ENCODE measurements at places on chromosomes 6 and 20.

DNA sequence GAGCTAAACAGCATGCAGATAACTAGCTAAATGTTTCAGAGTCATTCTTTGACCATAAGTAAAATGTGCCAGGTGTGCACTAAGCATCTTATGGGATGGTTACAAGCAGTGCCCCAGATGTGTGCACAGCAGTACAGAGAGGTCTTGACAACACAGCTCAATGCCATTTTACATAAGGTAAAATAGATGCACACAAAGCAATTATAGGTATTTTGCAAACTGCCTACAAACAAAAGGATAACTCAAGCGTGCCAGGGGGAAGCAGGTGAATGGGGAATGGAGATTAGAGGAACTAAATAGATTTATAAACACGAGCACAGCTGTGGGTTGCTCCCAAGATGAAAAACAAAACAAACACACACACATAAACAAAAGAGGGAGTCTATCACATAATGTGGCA, 64.8 kb downstream of the SLC2A10 start:
- DNase-seq: no peak

GRCh38 chr20:53411129-53411528, 182.5 kb downstream of the ZNF217 start:
- no peak for DNase-seq

- DNase-seq: no peak
These were observed 5.3 kb upstream of the AIF1 start for GRCh38 chr6:31609519-31610406.

- DNase-seq: no peak
These were observed 10.2 kb upstream of the TGM3 start for GRCh38 chr20:2285613-2286012.

DNA sequence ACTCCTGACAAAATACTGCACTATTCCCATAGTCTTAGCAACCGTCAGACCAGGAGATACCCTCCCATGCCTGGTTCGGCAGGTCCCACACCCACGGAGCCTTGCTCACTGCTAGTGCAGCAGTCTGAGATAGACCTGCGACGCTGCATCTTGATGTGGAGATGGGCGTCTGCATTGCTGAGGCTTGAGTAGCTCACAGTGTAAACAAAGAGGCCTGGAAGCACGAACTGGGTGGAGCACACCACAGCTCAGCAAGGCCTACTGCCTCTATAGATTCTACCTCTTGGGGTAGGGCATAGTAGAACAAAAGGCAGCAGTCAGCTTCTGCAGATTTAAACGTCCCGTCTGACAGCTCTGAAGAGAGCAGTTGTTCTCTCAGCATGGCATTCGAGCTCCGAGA, 25.4 kb downstream of the TMEM244 start:
- DNase-seq: no peak

DNA sequence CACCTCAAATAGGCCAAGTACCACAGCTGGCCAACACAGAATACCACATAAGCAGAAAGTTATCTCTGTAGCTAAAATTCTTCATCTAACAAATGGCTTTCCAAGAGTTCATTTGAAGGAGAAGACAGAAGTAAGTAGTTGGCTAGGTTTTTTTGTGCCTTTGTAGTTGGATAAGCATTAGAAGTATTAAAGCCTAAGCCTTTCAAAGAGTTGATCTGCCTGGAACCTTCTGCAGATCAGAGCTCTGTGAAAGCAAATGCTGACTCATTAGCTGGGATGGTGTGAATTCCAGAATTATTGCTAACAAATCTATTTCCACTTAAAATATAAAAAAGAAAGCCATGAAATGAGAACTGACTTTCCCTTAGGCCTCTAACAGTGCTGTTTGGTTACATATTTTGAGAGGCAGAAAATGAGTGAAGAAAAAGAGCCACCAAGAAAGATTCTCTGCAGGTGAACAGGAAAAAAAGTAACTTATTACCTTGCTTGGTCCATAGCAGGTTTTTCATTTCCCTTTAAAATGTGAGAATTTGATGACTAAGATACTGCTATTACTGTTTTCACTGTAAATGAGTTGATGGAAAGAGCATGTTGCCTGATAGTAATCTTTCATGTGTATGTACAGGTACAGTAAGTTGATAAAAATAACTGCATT, 763.2 kb upstream of the FLRT3 start:
- DNase-seq: no peak

DNA sequence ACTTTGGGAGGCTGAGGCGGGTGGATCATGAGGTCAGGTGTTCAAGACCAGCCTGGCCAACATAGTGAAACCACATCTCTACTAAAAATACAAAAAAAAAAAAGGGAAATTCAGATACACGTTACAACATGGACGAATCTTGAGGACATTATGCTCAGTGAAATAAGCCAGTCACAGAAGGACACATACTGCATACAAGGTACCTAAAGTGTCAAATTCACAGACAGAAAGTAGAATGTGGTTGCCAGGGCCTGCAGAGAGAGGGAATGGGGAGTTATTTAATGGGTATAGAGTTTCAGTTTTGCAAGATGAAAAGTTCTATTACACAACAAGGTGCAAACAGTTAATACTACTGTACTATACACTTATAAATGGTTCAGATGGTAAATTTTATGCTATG, 75.1 kb downstream of the SNX5 start:
- DNase-seq: no peak

DNA sequence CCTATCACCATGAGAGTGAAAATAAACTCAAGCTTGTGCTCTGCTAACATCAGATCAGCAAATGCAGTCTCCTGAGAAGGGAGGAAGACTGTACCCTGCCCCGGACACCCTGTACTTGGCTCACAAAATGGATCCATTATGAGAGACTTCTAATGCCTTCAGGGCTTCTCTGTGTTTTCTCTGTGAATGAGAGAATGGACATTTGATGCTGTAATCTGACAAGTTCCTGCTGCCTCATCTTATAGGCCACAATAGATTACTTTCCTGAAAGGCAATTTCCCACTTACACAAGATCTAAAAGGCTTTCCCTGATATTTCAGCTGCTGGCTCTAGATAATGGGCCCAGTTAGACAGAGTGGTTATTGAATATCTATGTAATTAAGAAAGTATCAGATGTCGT, 117.2 kb downstream of the OTOR start:
- DNase-seq: no peak

DNA sequence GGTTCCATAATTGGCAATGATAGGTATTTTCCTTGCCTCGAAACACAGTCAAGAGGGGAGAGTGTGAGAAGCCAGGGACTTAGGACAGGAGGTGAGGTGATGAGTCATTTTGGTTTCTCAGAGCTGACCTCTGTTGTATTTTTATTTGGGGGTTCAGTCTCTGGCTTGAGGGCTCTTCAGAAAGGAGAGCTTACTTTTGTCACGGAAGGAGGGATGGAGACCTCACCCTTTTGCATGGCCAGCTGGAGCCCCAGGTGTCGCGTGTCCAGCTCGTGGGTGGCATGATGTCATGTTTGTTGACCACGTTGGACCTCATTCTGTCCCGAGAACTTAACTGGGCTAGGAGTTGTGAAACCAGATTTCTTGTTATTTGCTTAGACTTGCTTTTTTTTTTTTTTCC, 293.9 kb downstream of the QKI start:
- no peak for DNase-seq

DNA sequence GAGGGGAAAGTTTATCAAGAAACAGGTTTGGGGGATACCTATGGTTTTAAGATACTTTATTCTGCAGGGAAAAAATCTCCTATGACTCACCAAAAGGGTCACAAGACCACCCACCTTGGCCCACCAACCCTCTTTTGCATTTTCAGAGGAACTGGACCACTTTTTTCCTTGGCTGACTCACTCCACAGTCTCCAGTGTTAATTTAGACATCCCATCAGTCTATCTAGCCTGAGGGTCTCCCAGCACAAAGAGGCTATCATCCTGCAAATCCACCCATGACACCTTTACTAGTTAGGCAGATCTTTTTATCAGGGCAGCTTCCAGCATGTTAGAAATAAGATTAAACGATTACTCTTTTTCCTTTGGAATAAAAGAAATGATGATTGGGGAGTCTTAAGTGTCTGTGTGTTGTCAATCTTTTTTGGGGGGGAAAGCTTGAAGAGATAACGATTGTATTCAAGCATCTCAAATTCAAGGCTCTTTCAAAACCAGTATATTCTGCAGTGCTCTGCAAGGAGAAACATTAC, 138.1 kb upstream of the RIN2 start:
- DNase-seq: no peak

DNA sequence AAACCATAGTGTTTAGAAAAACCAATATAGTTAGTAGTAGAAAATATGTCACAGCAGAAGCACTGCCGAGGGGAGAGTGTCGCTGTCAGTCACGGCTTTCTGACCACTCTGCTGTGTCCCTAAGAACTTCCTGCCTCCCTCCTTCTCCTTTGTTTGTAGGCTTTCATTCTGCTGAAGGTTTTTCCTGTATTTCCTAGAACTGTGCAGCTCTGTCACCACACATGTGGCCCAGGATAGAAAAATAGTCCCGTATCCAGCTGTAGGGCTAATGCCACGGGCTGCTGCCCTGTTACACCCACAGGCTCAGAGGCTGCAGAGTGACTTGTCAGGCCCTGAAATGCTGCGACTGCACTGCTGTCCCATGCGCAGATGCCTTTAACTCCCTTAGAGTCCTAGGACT, 52.6 kb upstream of the SYNJ2 start:
- no peak for DNase-seq

DNA sequence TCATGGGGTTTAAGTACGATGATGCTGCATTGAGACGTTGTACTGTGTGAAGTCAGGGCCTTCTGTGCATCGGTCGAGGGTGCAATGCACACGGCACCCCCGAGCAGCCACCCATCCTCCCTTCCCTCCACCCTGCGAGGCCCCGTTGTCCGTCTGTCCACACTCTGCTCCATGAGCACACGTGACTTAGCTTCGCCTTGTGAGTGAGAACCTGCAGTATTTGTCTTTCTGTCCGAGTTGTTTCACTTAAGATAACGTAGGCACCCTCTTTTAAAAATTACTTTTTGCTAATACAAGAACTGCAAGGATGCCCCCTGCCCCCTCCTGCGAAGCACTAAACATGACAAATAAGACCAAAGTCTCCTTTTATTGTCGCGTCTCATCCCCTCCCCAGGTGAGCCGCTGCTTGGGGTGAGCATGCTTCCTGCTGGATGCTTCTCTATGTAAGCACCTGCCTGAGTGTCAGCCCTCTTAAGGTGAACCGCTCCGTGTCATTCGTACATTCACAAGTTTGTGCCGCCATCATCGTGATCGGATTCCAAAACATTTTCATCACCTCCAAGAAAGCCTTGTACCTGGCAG, 3.6 kb upstream of the RBBP8NL start:
- DNase-seq: no peak

DNA sequence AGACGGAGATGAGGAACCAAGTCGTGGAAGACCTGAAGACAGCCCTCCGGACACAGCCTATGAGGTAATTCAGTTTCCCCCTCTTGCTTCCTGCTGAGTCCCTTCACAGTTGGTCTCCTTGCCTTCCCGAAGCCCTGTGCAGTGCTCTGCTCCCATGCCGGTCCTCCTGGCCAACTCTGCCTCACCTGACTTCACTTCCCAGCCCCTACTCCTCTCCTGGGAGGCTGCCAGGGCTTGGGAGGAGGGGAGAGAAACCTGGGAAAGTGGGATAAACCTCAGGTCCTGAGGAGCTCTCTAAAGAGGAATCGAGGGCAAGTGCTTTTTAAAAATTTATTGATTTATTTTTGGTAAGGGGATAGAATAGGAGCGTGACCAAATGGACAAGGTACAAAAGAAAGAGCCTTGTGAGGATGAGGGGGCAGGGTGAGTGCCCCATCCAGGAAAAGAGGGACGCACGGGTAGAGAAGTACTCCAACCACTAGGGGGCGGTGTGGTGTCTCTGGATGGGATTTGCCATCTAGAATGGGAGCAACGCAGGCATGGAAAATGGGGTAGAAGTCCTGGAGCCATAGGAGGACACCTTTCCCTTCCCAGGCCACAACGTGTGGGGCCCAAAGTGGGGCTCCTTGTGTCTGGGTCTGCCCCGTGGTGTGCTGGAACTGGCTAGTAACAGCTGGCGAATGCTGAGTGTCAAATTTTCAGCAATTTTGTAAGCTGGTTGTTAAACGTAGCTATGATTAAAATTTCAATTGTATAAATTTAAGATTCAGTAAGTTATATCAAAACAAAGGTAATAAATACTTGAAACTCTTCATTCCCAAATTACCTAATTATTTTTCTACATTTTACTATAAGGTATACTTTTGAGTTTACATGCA, 69.0 kb downstream of the MOCS1 start:
- DNase-seq: peak; percentile 79

DNA sequence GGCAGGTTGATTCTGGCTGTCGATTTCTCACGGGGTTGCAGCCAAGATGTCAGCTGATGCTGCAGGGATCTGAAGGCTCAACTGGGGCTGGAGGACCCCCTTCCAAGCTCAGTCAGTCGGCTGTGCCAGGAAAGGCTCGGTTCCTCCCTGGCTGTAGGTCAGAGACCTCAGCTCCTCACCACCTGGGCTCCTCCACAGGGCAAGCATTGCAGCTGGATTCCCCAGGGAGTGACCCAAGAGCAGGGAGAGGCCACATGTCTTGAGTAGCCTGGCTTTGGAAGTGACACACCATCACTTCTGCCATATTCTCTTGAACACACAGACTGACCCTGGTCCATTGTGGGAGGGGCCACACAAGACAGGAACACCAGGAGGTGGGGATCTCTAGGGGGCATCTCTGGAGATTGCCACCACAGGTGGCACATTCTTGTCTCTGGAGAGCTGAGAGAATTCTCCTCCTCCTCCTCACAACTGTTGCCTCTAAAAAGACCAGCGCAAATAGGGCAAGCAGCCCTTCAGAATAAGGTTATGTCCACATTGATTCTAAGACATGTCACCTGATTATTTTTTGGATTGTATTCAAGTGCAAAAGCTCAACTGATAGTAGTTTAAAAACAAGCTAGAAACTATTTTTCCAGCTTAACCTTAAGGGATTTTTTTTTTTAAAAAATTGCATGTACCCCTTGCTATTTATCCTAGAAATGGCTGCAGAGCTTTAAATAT, 270.5 kb downstream of the NRN1 start:
- no peak for DNase-seq

GRCh38 chr6:165568326-165568725, 94.7 kb downstream of the PDE10A start:
- DNase-seq: no peak

- no peak for DNase-seq
These were observed 640 bp downstream of the NFS1 start for GRCh38 chr20:35698298-35699126.

GRCh38 chr20:8788831-8789230, 280.1 kb upstream of the PLCB4 start:
- no peak for DNase-seq

- no peak for DNase-seq
These were observed 90.5 kb upstream of the THBS2 start for GRCh38 chr6:169343886-169344749.

DNA sequence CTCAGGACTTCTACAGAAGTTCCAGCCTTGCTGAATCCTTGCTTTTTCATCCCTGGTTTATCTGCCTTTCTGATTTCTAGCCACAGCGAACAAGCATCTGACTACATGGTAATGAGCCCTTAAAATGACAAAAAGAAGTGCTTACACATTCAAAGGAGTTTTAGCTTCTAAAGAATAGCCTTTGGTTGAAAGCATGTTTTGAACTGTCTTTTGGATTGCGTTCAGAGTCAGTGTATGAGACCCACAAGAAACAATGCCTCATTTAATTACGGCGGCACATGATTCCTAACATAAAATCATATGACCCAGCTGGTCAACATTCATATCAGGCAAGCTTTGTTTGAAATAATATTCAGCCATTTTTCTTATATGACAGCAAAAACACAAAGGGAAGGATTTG, 784.2 kb downstream of the KIF16B start:
- no peak for DNase-seq

- DNase-seq: no peak
These were observed 305.4 kb downstream of the UTRN start for GRCh38 chr6:144590532-144590931.

Data from natural killer cell treated with Interleukin-12 subunit alpha and Interleukin-12 subunit beta and Interleukin-15 and Interleukin-18, amount 100 ng/mL, for 72 hours (primary cell).